ENCODE measurements at places on chromosomes 4 and X.

GRCh38 chrX:135543924-135544323 is 23.5 kb downstream of the INTS6L start:
- DNase-seq, result no peak

- DNase-seq, result no peak
These were observed 1.5 kb upstream of the NEIL3 start for GRCh38 chr4:177308125-177308524.

- peak; percentile 3 for DNase-seq
These were observed 91.4 kb downstream of the STK32B start for GRCh38 chr4:5142726-5143125.

GRCh38 chrX:144566592-144566991 is 680.7 kb upstream of the SPANXN1 start:
- DNase-seq, result no peak

- DNase-seq, result peak; percentile 4
These were observed 196.3 kb upstream of the GATB start for GRCh38 chr4:151957153-151957552.

GRCh38 chr4:89064848-89065247 is 7.9 kb upstream of the FAM13A start:
- no peak for DNase-seq

DNA sequence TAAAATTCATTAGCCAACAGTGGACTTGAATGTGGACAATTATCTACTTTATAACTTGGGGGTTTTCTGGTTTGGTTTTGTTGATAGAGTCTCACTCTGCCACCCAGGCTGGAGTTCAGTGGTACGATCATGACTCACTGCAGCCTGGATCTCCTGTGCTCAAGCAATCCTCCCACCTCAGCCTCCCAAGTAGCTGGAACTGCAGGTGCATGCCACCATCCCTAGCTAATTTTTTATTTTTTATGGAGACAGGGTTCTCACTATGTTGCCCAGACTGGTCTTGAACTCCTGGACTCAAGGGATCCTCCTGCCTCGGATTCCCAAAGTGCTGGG is 12.4 kb upstream of the ELF2 start:
- no peak for DNase-seq

- no peak for DNase-seq
These were observed 80.9 kb upstream of the NKX1-1 start for GRCh38 chr4:1487106-1487505.

- no peak for DNase-seq
These were observed at the start of gene NEXMIF for GRCh38 chrX:74925225-74926088. NEXMIF (minus strand) TSS chrX:74925452.

DNA sequence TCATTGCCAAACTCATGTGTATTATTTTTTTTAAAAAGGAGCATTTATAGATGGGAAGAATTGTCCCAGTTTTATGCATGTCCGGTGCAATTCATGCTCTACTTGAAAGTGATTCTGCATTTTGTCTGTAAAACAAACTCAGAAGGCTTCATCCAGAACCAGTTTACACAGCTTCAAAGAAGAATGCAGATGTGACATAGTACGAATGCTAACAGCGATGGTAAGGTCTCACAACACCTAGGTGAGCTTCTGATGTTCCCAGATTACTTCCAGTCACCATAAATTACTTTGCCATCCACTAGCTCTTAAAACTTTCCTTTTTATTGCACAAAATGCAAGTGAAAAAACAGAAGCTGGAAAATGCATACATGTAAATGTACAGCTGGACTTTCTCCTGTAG is 41.5 kb upstream of the AGA start:
- DNase-seq, result no peak

DNA sequence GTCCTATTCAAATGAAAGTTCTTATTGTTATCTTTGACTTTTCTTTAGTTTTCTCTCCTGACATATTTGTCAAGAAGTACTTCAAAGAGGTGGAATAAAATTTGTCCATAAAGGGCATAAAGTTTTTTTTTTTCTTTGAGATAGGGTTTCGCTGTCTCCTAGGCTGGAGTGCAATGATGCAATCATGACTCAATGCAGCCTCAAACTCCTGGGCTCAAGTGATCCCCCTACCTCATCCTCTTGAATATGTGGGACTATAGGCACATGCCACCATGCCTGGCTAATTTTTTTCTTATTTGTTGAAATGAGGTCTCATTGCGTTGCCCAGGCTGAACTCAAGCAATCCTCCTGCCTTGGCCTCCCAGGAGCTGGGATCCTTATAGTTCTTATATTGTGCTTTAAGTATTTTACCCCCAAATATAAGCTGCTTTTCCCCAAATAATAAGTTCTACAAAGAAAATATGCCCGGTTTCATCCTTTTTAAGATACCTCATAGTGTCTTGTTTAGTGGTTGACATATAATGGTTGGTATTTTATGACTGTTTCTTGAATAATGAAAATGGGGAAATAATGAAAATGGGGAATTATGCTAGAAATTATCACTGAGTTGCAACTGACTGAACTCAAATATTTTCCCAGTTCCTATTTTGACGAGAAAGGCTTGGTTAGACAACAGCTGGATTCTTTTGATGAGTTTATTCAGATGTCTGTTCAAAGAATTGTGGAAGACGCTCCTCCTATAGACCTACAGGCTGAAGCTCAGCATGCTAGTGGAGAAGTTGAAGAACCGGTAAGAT is 11.6 kb downstream of the POLR2B start:
- DNase-seq, result no peak

GRCh38 chr4:94540476-94540875 is 88.7 kb downstream of the PDLIM5 start:
- no peak for DNase-seq

DNA sequence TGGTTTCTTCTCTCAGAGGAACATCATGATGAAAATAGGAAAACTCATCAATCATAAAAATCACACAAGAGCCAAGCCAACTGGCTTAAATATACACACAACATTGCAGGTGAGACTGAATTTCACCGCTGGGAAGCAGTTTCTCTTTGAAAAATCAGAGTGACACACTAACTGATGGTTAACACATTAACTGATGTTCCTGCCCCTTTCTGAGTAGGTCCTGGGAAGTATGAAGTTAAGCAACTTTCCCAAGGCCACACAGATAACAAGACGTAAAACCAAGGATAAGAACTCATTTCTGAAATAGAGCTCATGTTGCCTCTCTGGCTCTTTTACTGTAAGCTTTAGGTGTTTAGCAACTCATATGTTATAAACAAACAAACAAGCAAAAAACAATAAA is 813.7 kb upstream of the HS3ST1 start:
- DNase-seq, result peak; percentile 75

DNA sequence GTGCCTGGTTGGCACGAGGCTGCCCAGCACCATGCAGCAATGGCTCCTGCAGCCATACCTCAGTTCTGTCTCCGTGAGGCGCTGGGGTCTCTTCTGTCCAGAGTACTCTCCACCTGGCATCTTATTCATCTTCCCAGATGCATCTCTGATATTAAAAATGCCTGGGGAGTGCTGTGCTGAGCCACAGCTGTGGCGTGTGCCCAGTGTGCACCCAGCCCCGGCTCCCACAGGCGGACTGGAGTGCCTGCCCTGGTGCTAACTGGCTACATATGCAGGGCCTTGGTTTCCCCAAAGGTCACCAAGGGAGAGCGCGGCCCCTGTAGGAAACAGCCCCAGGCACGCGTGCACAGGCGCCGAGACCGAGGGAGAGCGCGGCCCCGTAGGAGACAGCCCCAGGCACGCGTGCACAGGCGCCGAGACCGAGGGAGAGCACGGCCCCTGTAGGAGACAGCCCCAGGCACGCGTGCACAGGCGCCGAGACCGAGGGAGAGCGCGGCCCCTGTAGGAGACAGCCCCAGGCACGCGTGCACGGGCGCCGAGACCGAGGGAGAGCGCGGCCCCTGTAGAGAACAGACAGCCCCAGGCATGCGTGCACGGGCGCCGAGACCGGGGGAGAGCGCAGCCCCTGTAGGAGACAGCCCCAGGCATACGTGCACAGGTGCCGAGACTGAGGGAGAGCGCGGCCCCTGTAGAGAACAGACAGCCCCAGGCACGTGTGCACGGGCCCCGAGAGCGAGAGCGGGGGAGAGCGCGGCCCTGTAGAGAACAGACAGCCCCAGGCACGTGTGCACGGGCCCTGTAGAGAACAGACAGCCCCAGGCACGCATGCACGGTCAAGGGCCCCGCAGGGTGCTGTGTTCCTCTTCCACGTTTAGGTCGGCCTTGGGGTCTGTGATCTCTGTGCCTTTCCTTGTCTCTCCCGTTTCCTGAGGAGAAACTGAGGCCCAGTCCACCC is 14.5 kb downstream of the TMEM175 start:
- no peak for DNase-seq

DNA sequence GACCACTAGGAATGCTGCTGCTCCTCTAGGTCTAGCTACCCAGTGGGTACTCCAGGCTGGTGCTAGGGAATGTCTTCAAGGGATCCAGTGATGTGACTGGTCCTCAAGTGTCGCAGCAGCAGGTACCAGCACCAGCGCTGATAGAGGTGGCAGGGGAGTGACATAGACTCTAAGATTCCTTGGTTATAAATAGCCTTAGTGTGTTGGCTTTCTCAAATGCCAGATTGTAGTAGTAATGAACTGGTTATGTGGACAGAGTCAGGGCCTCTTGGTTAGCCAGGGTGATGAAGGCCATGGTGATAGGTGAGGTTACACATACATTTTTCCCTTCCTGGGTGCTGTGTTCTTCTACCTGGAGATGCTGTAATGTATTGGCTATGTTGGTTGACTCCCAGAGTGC is 38.3 kb downstream of the DCLK2 start:
- DNase-seq, result no peak

- peak; percentile 62 for DNase-seq
These were observed 24.6 kb upstream of the PDLIM3 start for GRCh38 chr4:185559915-185560281.

GRCh38 chr4:15130441-15130840 is 128.2 kb downstream of the CPEB2 start:
- DNase-seq, result no peak

GRCh38 chr4:164383358-164384220 is 370.3 kb upstream of the SMIM31 start:
- DNase-seq, result peak; percentile 51

DNA sequence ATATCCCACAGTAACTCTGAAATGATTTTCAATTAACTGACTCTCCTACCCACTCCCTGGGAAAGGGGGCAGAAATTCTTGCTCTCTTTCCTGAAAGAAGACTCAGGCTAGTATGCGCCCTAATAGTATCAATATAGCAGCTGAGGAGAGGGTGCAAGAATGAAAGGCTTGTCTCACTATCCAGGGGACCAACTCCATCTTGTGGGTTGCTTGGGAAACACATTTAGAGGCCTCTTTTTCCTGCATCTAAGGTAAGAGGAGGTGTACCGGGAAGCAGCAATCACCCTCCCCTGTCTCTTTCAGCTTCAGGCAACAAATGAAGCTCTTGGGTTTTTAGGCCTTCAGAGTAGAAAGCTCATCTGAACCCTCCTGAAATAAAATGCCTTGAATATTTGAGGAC is 11.3 kb downstream of the TMEM255A start:
- DNase-seq, result no peak

DNA sequence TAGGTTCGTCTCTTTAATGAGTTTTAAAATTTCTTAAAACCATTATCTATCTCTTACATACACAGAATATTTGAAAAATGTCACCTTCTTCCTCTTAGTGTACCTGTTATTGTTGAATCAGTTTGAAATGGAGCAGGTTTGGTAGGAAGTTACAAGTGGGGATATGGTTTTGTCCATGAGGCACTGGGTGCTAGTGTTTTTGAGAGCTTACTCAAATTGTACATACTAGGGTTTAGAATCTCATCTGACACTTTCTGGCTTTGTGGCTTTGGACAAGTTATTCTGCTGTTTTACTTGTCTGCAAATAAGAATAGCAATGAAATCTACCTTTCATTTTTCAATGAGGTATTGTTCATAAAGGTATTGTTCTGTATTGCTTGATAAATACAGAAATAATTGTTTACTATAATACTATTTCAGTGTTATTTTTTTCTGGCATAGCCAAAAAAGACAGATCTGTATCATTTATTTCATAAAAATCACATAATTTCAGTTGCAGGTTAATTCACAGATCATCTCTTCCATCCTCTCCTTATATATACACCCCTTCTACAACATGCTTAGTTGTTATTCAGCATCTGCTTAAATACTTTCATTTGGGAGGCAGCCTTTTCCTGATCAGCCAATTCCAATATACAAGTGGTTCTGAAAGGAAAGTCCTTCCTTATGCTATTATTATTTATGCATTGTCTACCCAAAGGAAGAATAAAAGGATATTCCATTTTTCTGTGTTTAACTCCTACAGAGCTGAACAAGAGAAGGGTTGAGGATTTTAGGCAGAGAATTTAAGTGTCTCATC is 13.3 kb downstream of the NCAPG start:
- DNase-seq, result no peak

GRCh38 chrX:131441033-131441432 is 102.8 kb upstream of the OR13H1 start:
- peak; percentile 3 for DNase-seq

DNA sequence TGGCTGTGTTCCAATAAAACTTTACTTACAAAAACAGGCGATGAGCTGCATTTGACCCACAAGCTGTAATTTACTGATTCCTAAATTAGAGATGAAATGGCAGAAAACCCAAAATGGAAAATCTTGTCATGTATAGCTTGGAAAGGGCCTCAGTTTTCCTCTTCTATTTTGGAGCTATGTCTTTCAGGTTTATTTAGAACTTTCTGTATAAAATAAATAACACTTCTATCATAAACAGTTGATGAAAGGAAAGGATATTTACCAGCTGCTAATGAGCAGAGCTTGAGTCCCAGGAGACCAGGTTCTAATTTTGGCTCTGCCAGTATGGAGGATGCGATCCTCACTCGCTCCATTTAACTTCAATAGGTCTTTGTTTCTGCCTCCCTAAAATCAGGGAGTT is 213.5 kb downstream of the LDB2 start:
- no peak for DNase-seq

DNA sequence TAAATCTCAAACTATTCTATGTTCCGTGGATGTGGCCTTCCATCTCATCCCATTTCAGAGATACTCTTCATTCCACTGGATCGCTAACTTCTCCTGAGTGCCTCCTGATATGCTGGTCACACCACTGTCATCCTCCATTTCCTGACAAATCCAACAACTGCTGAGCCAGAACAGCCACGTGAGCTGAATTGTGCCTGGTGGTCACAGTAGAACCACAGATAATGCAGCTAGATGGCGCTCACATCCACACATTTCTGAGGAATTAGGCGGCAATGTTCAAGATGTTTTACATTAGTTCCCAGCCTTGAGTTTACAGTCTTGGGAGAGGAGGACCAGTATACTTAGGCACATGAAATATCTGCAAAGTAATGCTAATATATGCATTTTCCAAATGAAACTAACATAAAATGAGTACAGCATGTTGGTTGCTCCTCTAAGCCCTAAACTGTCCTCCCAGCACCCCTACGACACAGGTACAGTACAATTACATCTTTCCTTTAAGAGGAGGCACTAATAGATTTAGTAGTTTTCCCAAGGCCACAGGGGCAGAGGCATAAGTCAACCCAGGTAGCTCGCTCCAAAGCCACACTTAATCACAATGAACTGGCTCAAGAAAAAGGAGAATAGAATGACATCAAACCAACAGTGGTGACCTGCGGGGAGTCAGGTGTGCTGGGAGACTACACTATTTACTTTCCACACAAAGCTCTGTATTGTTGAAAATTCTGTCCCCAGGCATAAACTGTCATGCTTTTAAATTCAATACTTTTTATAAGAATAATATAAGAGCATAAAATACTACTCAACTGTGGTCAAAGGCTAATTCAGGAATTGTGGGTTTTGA is 134.2 kb downstream of the CHIC2 start:
- peak; percentile 77 for DNase-seq
